ENCODE measurements at places on chromosomes 7 and 10. TPM values are rescaled to one million over a fixed set of nuclear protein-coding genes. Genes with fewer than 3 reads are reported as not detected.

DNA sequence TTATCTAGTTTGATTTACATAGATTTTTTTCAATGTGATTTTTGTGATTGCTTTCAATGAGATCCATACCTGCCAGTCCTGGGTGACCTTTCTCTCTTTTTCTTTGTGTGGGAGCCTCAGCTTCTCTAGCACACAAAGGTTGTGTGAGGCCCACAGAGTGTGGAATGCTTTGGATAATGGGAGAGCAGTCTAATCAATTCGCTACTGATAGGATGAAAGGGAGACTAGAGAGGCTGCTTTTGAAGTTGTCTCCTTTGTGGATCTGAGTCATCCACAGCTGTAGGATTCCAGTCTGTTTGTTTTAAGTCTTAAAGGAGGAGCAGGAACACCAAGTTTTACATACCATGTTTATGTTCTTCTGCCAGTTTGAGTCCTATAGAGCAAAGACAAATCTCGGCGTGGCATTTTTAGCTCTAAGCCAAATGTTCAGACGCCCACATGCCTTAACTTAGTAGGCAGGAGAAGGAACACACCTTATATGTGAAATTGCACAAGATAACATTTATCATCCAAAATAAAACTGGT, 330.0 kb downstream of the ARL4A start:
- no peak for DNase-seq

Gene PAPSS2
- total RNA-seq, result 2.2 TPM

DNA sequence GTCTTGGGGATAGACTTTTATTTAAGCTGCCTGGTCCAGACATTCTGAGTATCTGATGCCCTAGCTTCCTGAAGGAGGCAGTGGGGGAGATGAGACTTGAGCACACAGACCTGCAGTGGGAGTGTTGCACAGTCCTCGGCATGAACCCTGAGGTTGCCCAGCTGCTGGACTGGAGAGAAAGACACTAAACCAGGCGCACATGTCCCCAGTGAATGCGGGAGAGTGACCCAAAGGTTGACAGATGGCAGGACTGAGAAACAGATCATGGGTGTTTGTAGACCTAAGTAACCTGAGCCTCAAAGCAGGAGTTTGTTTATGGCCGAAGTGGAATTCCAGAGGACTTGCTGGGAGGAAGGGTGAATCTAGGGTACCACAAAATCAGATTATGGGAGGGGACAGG, 15.7 kb upstream of the MSRB2 start:
- no peak for DNase-seq

DNA sequence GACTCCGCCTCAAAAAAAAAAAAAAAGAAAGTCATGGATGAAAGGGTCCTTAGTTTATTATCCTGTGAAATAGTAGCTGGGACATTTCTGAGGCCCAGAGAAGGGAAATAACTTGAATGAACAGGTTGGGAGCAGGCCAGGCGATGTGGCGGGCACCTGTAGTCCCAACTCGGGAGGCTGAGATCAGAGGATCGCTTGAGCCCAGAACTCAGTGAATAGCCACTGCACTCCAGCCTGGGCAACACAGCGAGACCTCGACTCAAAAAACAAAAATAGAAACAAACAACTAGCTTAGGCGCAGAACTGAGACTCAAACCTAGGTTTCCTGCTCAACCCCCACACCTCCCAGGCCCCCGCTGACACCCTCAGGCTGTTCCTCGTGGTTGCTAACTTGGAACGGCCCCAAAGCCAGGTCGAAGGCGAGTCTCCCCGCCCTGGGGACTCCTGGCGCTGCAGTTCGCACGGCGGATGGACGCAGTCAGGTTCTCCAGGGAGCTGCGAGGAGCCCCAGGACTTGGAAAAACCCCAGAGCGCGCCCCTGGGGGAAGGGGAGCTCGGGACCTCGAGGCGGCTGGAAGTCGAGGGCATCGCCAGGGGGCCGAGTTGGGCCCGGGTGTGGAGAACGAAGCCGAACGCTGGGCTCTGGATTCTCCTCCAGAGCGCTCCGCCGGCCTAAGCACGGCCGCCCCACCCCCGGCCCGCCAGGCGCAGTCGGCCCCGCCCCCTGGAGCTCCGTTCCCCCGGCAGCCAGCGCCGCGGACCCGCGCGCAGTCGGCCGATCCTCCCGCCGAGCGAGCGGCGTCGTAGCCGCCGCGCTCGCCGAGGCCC, at the start of gene STOX1:
Gene STOX1 (plus strand): TSS at position 768 of the 828 bp plus-strand sequence. CDS start 93 bp downstream, outside the sequence.
- DNase-seq, result peak; percentile 87

Gene NXPH1
- total RNA-seq, result not detected

DNA sequence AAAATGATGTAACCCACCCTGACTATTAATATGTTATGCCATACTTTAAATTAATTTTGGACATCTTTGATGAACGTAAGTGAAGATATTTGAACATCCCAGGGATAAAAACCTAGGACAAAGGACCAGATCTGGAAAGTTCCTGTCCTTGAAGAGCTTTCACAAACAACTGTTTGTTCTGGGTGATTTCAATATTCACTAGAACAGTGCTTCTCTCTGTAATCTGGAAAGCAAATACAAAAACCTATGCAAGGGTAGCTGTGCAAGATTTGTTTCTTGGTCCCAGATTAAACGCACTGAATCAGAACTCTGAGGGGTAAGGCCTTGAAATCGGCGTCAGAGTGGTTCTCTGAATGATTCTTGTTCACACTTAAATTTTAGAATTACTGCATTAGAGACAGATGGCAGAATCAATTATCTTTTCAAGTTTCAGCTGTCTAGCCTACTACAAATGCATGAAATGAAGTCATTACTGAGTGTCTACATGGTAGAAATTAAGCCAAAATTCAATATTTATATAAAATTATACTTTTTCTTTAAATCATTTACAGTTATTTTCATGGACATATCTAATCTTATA, 69.6 kb upstream of the CSTF2T start:
- no peak for DNase-seq

- DNase-seq, result peak; percentile 72
Measured at GRCh38 chr7:55473932-55474331, 98.4 kb downstream of the VOPP1 start.

- DNase-seq, result no peak
Measured at GRCh38 chr10:63657761-63658160, 136.6 kb downstream of the REEP3 start.

DNA sequence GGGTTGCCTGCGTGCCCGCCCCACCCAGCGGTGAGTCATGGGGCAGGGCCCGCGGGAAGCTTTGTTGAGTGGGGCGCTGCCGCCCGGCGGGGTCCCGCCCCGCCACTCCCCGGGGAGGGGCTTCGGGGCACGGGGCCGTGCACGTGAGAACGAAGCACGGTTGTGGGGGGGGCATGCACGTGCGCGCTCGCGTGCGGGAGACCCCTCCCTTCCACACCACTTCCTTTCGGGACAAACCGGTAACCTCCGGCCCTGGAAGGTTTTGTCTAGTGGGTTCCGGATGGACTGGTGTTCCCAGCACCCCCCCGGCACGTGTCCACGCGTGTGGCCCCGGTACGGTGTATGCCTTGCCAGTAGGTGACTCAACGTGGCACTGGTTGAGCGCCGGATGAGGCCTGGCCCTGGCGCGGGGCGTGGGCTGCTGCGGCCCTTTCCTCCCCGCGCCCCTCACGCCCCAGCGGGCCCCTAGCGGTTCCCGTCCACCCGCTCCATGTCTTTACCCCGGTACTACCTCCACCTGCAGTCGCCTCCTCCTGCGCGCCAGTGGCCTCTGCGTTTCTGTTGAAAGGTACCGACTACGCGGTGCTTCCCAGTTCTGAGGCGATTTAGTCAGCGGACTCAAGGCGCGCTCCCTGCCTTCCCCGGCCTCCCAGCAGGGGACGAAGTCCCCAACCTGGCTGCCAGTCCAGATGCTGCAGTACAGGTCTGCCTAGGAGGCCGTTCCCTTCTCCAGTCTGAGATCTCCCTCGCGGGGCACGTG, 3.1 kb downstream of the ADIRF start:
- DNase-seq, result peak; percentile 91

- no peak for DNase-seq
Measured at GRCh38 chr10:58932577-58933314, 243.7 kb upstream of the PHYHIPL start.

Gene ARMC3
- total RNA-seq, result not detected

Gene PLAU
- total RNA-seq, result 16.4 TPM

Gene SPDYE3
- total RNA-seq, result not detected

DNA sequence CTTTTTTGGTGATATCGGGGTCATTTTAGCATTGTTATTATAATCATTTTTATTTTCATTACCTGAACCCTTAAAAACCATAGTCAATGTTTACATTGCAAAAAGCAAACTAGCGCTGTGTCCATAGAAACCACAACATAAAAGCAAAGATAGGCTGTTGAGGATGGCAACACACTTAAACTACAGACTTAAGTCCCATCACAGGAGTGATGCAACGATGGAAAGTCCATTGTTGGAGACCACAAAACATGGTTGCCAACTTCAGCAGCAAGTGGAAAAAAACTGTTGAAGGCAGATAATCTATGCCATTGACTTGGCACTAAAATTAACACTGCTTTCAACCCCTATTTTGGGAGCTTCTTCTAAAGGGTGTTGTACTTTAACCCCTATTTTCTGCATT, 398.8 kb upstream of the IGFBP3 start:
- no peak for DNase-seq

Gene ZSCAN25
- 38.0 TPM for total RNA-seq

GRCh38 chr10:75043256-75044131, 68.0 kb upstream of the SAMD8 start:
- DNase-seq, result peak; percentile 83

DNA sequence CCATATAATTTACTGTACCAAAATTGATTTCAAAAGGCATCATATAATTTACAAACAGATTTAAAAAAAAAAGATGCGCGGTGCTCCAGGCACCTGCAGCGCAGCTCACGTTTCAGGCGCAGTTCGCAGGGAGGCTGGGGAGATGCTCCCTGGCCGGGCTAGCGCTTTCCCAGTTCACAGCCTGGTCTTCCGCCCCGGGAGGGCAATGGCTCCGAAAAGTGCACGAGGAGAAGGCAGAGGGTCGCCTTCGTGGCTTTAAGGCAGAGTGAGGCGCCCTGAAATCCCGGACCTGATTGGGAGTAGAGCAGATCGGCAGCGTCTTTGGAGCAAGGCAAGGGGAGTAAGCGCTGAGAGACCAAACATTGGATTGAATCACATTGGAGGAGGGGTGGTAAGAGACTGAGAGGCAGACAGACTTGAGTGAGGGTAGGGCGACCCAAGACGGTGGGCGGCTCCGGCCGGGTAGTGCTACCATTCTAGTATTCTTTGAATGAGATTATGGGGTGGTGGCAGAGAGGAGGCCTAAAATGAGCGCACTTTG, 1.5 kb downstream of the NEUROG3 start:
- no peak for DNase-seq

DNA sequence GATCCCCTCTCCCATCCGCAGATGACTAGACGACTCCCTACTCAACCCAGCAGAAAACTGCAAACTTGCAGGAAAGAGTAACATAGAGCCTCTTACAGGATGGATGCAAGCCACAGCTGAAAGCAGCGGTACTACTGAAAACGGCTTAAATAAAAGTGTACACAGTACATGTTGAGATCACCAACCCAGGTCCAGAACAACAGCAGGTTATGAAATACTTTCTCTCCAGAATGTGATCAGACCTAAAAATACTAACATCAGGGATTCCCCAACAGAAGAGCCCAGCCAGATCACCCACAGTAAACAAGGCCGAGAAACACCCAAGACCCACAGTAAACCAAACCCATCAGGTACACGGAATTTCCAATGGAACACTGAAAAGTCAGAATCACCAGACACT, 13.2 kb downstream of the ATE1 start:
- DNase-seq, result no peak

Gene TMEM270
- total RNA-seq, result not detected

DNA sequence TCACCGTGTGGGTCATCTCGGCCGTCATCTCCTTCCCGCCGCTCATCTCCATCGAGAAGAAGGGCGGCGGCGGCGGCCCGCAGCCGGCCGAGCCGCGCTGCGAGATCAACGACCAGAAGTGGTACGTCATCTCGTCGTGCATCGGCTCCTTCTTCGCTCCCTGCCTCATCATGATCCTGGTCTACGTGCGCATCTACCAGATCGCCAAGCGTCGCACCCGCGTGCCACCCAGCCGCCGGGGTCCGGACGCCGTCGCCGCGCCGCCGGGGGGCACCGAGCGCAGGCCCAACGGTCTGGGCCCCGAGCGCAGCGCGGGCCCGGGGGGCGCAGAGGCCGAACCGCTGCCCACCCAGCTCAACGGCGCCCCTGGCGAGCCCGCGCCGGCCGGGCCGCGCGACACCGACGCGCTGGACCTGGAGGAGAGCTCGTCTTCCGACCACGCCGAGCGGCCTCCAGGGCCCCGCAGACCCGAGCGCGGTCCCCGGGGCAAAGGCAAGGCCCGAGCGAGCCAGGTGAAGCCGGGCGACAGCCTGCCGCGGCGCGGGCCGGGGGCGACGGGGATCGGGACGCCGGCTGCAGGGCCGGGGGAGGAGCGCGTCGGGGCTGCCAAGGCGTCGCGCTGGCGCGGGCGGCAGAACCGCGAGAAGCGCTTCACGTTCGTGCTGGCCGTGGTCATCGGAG, 1.8 kb downstream of the ADRA2A start:
- no peak for DNase-seq

- DNase-seq, result peak; percentile 32
Measured at GRCh38 chr10:79155301-79156081, 86.7 kb downstream of the ZMIZ1 start.

- DNase-seq, result no peak
Measured at GRCh38 chr10:133279326-133280226, 2.9 kb upstream of the ADAM8 start.

DNA sequence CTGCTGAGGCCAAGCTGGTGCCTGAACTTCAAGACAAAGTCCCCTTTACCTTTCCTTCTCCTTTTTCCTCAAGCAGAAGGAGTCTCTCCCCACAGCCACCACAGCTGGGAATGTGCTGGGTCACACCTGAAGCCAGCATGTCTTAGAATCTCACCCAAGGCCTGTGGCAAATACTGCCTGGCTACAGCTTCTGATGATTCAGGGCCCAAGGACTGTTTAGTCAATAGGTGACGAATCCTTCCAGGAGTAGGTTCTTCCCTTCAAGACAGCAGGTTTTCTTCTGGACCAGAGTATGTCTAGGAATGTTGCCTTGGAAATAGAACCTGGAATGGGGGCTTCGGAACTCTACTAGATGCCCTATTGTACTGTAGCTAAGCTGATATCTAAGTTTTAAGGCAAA, 374.6 kb downstream of the KIF20B start:
- DNase-seq, result no peak

GRCh38 chr10:113922787-113923570, 68.5 kb downstream of the NHLRC2 start:
- no peak for DNase-seq

- no peak for DNase-seq
Measured at GRCh38 chr10:132532749-132533560, 4.6 kb upstream of the INPP5A start.

DNA sequence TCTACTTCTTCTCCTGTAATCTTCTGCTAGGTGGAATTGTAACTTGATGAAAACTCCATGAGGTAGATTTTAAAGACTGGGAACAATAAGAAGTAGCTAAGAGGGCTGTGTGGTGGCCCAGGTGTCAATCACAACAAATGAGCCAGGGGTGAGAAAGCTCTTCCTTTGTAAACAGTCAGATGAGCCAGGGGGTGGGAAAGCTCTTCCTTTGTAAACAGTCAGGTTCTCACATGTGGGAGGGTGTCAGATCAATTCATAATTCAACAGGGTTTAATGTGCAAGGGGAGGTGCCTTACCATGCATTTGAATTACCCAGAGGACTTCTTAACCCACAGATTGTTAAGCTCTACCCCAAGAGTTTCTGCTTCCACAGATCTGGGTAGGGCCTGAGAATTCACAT, 312.4 kb upstream of the AUTS2 start:
- DNase-seq, result peak; percentile 3

GRCh38 chr10:103910442-103911012, 7.5 kb downstream of the STN1 start:
- no peak for DNase-seq

Gene CYP3A5
- total RNA-seq, result 36.9 TPM

GRCh38 chr10:110865186-110865808, 6.4 kb upstream of the PDCD4 start:
- peak; percentile 85 for DNase-seq
